ENCODE measurements at places on chromosomes 6 and 20. TPM values are rescaled to one million over a fixed set of nuclear protein-coding genes. Genes with fewer than 3 reads are reported as not detected.

DNA sequence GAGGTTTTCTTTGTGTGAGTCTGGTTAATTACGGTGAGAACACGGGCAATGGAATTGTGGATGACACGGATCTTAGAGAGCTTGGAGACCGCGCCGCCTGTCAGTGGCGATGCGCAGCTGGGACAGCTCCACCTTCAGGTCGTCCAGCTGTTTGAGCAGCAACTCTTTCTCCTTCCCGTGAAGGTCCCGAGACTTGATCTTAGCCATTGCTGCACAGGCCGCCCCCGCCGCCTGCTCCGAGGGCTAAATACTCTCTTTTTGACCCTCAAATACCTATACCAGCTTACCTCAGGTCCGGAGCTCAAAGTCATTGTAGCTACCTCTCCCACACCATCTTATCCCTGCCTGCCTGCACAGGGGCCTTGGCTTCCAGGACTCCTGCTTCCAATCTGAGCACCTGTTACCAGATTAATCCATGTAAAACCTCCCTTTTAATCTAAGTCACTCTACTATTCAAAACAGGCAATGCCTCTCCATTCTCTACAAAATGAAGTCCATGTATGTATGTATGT lies 100.2 kb downstream of the PREP start:
- no peak overlapping the region for H3K4me3 ChIP-seq
- peaks cover 4% of the 10 kb centered on the region for H3K4me1 ChIP-seq
- no peaks in the 10 kb centered on the region for H3K27me3 ChIP-seq
- peak overlapping the region; percentile 63 for H3K27ac ChIP-seq

- no peaks in the 10 kb centered on the region for H3K4me1 ChIP-seq
- DNase-seq, result peak; percentile 59
- H3K4me3 ChIP-seq, result no peak overlapping the region
- H3K36me3 ChIP-seq, result no peaks in the 10 kb centered on the region
- peak overlapping the region; percentile 8 for H3K27ac ChIP-seq
These were observed 15.5 kb upstream of the CLDN20 start for GRCh38 chr6:155248008-155249001.

DNA sequence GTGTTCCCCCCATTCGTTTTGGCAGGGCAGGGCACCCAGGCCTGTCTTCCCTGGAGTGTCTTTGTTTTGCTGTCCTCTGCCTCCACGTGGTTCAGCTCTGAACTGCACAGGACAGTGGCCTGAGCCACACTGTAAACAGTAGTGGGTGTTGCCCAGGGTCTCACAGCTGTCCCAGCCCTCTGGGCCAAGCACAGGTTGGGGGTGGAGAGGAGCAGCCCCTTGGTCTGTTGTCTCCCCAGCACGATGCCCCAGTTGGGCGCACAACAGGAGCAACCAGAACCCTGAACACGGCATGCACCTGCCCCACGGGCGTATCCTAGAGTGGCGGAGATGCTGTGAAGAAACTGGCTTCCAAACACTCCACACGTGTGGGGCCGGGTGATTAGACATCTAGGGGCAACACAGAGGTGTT lies 14.4 kb downstream of the CCDC167 start:
- no peaks in the 10 kb centered on the region for H3K36me3 ChIP-seq
- H3K4me1 ChIP-seq, result peaks cover 3% of the 10 kb centered on the region
- H3K27me3 ChIP-seq, result no peaks in the 10 kb centered on the region
- DNase-seq, result no peak
- H3K27ac ChIP-seq, result no peak overlapping the region

DNA sequence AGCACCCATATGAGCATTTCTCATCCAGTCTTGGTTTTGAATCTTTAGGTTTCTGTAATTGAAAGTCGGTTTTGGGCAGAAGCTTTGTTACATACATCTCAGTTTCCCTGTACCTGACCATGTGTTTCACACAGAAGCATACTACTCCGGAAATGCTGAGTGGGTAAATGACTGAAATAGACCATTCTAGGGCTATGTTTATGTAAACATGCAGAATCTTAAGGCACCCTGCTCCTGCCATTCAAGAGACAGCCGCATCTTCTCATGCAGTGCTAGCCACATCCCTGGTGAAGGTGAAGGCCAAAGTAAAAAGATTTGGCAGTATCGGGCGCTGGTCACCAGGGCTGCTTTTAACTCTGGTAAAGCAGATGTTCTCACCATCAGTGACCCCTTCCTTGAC lies 171.3 kb downstream of the ISM1 start:
- H3K36me3 ChIP-seq, result no peaks in the 10 kb centered on the region
- H3K27ac ChIP-seq, result no peak overlapping the region
- no peaks in the 10 kb centered on the region for H3K4me1 ChIP-seq
- H3K4me3 ChIP-seq, result no peak overlapping the region

DNA sequence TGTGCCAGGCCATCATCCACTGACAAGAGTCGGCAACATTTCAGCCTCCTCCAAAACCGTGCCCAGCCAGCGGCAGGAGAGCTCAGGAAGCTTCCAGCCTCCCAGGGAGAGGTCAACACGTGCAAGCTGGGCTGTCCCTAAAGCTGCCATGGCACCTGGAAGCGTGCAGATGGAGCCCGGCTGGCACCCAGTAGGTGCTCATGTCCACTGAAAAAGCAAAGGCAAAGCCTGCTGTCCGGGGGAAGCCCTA lies 14.4 kb upstream of the TLDC2 start:
- peak overlapping the region; percentile 58 for H3K4me3 ChIP-seq
- H3K4me1 ChIP-seq, result peaks cover 19% of the 10 kb centered on the region
- no peaks in the 10 kb centered on the region for H3K27me3 ChIP-seq
- no peak for DNase-seq
- no peaks in the 10 kb centered on the region for H3K36me3 ChIP-seq

- no peak for DNase-seq
- H3K4me3 ChIP-seq, result no peak overlapping the region
- H3K4me1 ChIP-seq, result no peaks in the 10 kb centered on the region
- no peaks in the 10 kb centered on the region for H3K27me3 ChIP-seq
These were observed 141.9 kb upstream of the NEDD9 start for GRCh38 chr6:11374036-11375010.

GRCh38 chr20:42493001-42493400 lies 696.7 kb downstream of the PTPRT start:
- no peak overlapping the region for H3K27ac ChIP-seq
- H3K36me3 ChIP-seq, result no peaks in the 10 kb centered on the region
- no peaks in the 10 kb centered on the region for H3K4me1 ChIP-seq
- H3K4me3 ChIP-seq, result no peak overlapping the region
- H3K27me3 ChIP-seq, result no peaks in the 10 kb centered on the region

DNA sequence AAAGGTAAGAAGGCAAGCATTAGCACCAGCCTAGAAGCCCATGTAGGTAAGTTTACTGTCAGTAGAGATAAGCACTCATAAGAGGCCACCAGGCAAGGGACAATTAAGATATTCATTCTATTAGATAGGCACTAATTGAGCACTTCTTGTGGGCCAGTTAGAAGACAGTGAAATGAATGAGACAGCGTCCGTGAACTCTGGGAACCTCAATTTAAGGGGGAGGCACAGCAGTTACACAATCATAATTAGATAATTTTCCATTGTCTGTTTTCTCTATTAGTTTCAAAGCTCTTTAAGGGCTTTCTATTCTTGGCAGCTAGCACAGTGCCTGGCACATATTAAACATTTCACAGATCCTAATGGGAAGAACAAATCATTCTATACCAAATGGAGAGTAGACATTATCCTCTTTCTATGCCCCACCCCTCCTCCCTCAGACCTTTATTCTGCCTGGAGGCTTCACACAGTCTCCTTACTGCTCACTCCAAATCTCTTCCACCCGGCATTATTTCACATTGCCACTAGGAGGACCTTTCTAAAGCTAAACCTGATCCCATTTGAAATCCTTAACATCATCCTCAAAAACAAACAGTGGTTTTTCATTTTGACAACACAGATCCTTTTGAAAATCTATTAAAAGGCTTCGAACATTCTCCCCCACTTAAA lies 529.6 kb downstream of the ADGRB3 start:
- no peaks in the 10 kb centered on the region for H3K4me1 ChIP-seq
- H3K27ac ChIP-seq, result no peak overlapping the region
- no peak overlapping the region for H3K4me3 ChIP-seq
- no peaks in the 10 kb centered on the region for H3K36me3 ChIP-seq
- H3K27me3 ChIP-seq, result no peaks in the 10 kb centered on the region

DNA sequence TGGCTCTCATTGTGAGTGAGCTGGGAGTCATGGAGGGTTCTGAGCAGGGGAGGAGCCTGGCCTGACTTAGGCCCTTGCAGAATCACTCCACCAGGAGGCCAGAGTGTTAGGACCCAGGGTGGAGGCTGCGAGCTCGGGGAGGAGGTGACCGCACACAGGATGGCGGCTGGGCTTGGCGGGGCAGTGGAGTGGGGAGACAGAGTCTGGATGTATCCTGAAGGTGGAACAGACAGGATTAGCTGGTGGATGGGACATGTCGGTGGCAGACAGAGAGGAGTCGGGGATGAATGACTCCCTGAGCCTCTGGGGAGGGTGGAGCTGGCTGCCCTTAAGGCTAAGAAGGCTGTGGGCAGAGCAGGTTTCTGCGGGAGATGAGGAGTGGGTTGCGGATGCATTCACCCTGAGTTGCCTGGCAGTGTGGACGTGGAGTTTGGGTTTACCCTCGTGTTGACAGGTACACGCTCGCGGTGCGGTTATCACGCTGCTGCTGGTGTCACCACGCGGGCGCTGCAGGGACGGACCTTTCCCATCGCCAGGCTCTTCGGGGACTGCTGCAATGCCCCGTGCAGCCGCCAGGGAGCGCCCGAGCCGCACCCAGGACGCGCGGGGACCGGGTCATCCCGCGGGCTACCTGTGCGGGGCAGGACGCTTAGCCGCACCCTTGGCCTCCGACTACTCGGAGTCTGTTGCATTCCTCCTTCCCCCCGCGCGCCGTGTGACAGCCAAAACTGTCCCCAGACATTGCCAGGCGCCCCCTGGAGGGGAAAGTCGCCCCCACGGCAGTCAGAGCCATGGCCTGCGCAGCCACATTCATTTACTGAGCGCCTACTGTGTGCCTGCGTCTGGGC lies 43.0 kb upstream of the PTGIS start:
- H3K27ac ChIP-seq, result no peak overlapping the region
- no peak overlapping the region for H3K4me3 ChIP-seq
- H3K36me3 ChIP-seq, result no peaks in the 10 kb centered on the region
- peak; percentile 68 for DNase-seq

DNA sequence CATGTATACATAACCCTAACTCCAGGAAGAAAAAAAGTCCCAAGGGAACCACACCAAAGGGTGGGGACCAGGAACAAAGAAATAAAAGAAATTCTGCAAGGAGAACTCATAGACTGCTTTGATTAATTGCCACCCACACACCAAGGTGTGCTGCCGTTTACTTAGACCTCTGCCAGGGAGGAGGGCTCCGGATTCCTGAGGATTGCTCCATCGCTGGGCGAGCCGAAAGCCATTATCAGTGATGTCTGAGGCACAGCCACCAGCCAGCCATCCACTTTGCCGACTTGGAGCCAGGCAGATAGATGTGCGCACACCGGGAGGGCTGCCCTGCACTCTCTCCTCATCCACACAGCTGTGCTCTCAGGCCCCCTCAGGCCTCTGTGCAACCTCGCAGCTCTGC lies 272.7 kb upstream of the FOXQ1 start:
- peak overlapping the region; percentile 32 for H3K27ac ChIP-seq
- peak; percentile 66 for DNase-seq
- H3K4me1 ChIP-seq, result no peaks in the 10 kb centered on the region
- H3K36me3 ChIP-seq, result no peaks in the 10 kb centered on the region

DNA sequence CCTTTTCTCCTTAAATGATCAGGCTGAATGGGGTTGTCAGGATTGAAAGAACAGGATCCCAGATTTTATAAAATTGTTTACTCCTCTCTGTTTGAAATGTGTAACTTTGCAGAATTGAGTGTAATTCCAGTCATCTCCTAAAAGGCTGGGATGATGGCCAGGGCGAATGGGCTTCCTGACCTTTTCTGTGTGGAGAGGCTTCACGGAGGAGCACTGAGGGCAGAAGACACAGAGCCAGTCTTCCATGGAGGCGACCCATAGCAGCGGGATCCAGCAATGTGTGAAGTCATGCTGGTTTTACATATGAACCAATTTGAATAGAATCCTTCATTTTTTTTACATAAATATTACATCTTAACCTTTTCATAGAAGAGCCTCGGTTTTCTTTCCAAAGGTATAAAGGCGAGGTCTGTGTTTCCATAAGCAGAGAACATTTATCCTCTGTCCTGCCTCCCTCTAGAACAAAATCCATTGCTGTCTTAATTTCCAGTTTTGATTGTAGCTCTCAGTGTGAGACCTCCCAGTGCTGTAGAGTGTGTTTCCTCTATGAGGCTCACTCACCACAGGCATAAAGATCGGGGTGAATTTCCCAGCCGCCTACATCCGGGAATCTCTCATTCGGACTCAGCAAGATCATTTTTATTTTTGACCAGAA lies 369.7 kb upstream of the FLRT3 start:
- no peak overlapping the region for H3K4me3 ChIP-seq
- H3K36me3 ChIP-seq, result no peaks in the 10 kb centered on the region
- no peaks in the 10 kb centered on the region for H3K27me3 ChIP-seq

DNA sequence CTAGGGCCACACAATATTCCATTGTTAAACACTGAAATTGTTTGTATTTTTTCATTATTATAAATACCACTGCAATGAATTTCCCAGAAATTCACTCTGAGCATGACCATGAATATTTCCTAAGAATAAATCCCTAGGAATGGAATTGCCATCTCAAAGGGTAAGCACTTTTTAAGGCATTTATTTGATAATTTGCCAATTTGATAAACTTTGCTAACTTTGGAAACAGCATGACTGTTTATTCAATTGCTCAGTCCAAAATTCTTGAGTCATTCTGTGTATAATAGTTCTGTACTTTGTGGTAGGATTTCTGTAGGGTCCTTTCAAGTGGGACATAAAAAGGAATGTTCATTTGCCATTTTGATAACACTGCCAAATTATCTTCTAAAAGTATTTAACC lies 44.2 kb upstream of the TOX2 start:
- no peaks in the 10 kb centered on the region for H3K4me1 ChIP-seq
- H3K36me3 ChIP-seq, result no peaks in the 10 kb centered on the region
- no peak for DNase-seq
- no peak overlapping the region for H3K4me3 ChIP-seq
- H3K27ac ChIP-seq, result no peak overlapping the region

- H3K27me3 ChIP-seq, result no peaks in the 10 kb centered on the region
- no peaks in the 10 kb centered on the region for H3K4me1 ChIP-seq
- peaks cover 10% of the 10 kb centered on the region for H3K36me3 ChIP-seq
- no peak overlapping the region for H3K27ac ChIP-seq
- H3K4me3 ChIP-seq, result no peak overlapping the region
These were observed 23.2 kb downstream of the RBCK1 start for GRCh38 chr20:431012-431904.

DNA sequence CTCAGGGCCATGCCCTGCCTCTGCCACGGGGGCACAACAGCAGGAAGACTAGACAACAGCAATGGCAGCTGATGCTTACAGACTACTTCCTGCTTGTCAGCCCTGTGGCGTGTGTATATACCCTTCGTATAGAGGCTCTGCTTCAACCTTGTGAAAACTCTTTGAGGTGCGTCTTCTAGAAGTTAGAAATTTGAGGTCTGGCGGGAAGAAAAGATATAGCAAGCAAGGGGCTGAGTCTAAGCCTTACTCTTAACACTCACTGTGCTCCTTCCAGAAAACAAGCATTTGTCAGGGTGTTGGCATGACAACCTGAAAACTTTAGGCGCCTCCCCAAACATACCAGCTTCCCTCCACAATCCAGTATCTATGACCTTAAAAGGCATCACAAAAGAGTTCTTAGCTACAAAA lies 33.3 kb downstream of the JPH2 start:
- H3K27me3 ChIP-seq, result no peaks in the 10 kb centered on the region
- no peak overlapping the region for H3K4me3 ChIP-seq
- H3K27ac ChIP-seq, result peak overlapping the region; percentile 30
- no peaks in the 10 kb centered on the region for H3K4me1 ChIP-seq

Gene C6orf163
- total RNA-seq, result 7.4 TPM

Gene COX4I2
- total RNA-seq, result 3.6 TPM

Gene FAXC
- 14.7 TPM for total RNA-seq

Gene TXLNB
- total RNA-seq, result 0.32 TPM

Gene MGME1
- total RNA-seq, result 15.5 TPM

Gene PBOV1
- total RNA-seq, result not detected

Data from prostate gland (tissue), 2 donors.